CD4-positive, alpha-beta T cell treated with Interleukin-1 beta for 1 hour (primary cell): ENCODE measurements at places on chromosomes 13 and 19.

DNA sequence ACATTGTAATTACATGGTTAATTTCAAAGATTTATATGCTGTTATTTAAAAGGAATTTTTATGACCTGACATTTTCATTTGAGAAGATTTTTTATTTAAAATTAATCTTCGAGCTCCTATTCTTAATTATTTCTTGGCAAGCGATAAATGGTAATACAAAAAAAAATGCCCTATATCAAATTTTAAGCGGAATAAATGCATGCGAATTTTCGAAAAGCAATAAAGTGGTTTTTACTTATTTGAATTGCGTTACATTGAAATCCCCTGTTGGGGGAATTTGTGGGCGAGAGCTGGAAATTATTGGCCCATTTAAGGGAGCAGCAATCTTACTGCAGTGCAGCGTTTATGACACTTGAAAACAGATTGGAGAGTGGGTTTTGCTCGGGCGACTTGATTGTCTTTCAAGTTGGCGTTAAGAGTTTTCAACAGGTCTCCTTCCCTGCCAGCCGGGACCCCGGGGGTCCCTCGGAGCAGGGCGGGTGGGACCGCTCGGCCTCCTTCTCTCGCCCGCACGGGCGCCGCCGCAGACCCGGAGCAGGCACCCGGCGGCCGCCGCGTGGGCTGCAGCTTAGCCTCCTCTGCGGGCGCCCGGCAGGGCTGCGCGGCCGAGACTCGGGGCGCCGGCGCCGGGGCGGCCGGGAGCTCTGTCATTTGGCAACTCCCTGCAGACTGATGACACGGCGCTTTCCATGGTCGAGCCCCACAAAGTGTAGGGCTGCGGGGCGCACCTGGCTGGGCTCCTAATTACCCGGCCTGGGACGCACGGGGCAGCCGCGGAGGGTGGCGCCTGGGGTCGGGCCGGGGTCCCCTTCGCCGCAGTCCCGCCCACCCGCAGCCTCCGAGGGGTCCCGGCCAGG is 255.1 kb upstream of the SOX21 start:
- DNase-seq: no peak

- DNase-seq: no peak
Observed at GRCh38 chr13:33230178-33230881, 55.2 kb downstream of the STARD13 start.

DNA sequence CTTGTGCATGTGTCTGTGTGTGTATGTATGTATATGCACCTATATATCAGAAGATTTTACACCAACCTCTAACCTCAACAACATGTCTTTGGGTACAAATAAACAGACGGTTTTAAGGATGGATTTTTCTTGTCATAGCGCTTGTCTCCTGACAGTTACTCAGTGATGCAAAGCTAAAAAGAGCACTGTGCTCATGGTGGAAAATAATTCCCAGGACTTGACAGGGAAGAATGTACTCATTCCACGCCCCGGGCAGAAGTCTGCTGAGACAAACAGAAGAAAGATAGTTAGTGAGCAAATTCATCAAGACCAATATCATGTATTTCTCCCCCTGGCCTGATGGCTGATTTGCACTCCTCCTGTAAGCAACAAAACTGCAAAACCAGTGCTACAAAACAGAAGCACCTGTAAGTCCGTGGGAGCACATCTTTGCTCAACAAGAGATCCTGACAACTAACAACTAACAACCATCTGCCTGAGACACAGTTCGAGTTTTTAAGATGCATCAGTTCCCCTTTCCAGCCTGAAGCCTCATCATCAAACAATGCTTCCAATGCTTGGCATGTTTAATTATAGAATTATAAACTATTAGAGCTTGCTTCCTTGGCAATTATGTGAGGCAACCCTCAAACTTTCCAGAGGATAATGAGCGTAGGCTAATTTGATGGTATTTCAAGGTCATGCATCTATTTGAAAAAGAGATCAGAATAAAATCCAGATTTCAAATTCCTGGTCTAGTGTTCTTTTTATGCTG is 812.7 kb upstream of the MIR17HG start:
- no peak for DNase-seq

GRCh38 chr19:41288673-41289530 is 21.1 kb upstream of the CCDC97 start:
- no peak for DNase-seq

DNA sequence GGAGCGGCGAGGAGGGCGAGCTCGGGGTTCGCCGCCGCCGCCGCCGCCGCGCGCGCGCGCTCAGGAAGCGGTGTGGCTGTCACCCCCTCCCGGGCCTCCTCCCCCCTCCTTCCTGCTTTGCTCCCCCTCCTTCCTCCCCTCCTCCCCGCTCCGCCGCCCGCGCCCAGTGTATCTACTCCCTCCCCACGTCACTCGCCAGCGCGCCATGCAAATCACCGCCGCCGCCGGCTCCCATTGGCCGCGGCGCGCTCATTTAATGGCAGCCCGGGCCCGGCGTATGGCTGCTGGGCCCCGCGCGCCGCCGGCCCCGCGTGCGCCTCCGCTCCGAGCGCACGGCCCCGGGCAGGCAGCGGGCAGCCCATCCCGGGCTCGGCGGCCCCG is 335 bp upstream of the SOX1 start:
- peak; percentile 63 for DNase-seq

GRCh38 chr13:104170980-104171555 is 1104.9 kb upstream of the SLC10A2 start:
- no peak for DNase-seq

DNA sequence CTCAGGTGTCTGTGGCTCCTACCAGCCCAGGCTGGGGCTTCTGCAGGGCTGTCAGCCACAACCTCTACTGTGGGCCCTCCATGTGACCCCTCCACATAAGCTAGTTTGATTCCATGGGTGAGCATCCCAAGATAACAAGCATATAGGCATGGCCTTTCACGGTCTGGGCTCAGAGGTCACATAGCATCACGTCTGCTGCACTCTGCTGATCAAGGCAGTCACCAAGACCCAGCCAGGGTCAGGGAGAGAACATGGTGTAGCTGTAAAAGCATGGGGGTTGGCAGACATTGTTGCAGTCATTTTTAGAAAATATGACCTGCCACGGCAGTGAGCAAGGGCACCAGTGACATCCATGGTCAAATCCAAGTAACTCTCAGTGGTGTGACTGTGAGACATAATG is 698.8 kb downstream of the UQCRFS1 start:
- DNase-seq: no peak

GRCh38 chr13:34762312-34762711 is 179.8 kb upstream of the NBEA start:
- DNase-seq: no peak

DNA sequence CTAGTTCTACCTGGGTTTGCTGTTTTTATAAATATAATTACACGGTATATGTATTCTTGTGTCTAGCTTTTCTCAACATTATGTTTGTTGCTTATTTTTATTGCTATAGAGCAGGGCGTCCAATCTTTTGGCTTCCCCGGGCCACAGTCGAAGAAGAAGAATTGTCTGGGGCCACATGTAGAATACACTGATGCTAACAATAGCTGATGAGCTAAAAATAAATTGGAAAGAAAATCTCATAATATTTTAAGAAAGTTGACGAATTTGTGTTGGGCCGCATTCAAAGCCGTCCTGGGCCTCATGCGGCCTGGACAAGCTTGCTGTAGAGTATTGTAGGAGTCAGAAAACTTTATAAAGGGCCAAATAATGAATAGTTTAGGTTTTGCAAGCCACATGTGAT is 33.9 kb downstream of the GPR12 start:
- no peak for DNase-seq

DNA sequence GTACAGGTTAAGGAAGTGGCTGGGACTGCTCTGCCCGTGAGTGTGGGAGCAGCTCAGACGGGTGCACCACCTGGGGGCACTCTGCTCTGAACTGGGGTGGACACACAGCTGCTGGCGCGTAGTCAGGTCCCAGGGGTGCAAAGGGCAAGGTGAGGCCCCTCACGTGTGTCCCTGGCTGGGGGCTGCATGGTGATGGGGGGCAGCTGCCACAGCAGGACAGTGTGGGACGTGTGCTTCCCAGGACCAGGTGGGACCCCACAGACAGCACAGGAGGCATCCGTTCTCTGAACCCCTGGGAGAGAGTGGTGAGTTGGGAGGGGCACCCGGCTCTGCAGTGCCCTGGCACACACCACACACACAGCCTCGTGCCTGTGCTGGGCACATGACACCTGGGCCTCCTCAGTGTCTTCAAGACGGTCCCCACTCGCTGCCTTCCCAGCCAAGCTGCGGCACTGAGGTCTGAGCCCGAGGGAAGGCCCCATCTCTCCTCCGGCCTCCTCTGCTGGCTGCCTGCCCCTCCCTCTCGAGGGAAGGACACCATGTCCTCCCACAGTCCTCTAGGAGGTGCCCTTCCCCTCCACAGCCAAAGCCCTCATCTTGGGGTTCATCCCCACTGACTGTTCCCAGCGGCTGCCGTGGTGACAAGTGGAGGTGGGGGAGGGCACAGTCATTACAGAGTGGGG is 24.7 kb downstream of the CILP2 start:
- DNase-seq: peak; percentile 51

GRCh38 chr19:12779162-12779993 is 4.0 kb upstream of the HOOK2 start:
- no peak for DNase-seq

DNA sequence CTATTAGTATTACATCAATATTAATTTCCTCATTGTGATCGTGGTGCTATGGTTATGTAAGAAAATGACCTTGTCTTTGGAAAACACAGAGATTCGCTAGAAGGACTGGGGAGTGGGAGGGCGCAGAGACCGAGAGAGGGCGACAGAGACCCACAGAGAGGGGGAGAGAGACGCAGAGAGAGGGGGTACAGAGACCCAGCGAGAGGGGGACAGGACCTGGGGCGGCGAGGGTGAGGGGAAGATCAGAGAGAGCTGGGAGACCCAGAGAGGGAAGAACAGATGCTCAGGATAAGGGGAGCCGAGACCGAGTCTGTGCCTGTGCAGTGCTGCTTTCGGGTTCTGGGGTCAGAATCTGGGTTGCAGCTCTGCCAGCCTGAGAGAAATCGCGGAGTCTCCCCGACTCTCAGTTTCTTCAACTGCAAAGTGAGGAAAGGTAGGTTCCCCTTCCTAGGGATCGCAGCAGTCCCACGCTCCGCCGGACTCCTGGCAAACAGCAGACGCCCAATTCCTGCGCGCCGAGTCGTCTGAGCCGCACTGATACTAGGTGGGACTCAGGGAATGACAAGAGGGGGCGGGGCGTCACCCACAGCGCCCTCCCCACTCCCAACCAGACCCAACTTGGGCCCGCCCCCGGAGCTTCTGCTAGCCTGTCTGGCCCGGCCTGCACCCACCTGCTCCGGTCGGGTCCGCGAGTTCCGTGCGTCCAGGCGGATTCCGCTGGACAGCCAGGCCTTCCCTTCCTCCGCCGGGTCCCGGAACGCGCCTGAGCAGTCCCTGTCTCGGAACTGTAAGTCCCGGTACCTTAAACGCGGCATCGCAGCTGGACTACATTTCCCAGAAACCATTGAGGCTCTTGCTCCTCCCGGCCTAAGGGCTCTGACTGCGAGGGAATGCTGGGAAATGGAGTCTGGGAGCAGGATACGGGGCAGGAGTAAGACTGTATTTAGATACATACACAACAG is 15.3 kb downstream of the IZUMO2 start:
- peak; percentile 77 for DNase-seq

DNA sequence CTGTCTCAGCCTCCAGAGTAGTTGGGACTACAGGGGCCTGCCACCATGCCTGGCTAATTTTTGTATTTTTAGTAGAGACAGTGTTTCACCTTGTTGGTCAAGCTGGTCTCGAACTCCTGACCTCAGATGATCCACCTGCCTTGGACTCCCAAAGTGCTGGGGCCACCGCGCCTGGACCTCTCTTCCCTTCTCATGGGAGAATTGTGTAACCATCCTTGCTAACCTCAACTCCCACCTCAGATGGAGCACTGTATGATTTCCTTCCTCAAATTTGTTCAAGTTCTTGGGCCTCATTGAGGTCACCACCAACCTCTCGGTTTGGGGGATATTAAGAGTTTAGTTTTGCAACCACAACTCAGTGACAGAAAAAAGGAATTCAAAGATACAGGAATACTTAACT is 10.7 kb downstream of the LILRA5 start:
- peak; percentile 35 for DNase-seq
